ENCODE measurements at places on chromosomes 6 and 20.

DNA sequence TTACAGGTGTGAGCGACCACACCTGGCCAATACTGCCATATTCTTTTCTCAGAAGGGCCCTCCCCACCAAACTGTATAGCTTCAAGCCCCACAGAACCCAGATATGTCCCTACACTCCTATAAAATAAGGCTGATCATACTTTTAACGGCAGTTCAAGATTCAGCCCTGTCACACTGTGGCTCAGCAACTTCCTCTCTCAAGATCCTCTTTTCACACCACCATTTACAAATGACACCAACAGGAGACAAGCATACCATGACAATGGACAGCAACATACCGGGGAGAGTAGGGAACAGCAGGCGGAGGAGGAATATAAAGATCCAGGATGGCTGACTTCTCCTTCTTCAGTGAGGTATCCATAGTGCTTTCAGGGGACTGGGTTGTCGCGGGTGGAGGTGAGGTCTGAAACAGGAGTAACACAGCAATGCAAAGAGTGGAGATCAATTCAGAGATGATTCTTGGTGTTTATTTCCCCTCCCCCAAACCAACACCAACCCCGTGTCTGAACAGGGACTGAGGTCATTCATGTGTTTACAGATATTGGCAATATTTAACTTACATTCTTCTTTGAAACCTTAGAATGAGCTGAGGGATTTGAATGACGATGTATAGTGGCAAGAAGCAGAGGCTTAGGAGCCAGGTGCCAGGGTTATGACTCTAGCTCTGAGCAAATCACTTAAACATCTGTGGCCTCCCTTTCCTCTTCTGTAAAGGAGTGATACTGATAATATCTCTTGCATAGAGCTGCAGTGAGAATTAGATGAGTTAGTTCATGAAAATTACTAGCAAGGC is 57.6 kb upstream of the IPCEF1 start:
- DNase-seq = no peak

- no peak for DNase-seq
These were observed 85.5 kb upstream of the ZNF217 start for GRCh38 chr20:53678990-53679596.

GRCh38 chr6:107345393-107345792 is 114.0 kb downstream of the PDSS2 start:
- no peak for DNase-seq

- DNase-seq = no peak
These were observed 29.7 kb downstream of the MC3R start for GRCh38 chr20:56278196-56278595.

- no peak for DNase-seq
These were observed 70.9 kb downstream of the SCAND1 start for GRCh38 chr20:35883336-35883777.

- no peak for DNase-seq
These were observed 32.1 kb downstream of the SNAI1 start for GRCh38 chr20:50014570-50015562.

GRCh38 chr6:70151616-70152015 is 151.3 kb downstream of the COL9A1 start:
- no peak for DNase-seq

- DNase-seq = no peak
These were observed 14.0 kb upstream of the PLCB1 start for GRCh38 chr20:8118039-8118438.

DNA sequence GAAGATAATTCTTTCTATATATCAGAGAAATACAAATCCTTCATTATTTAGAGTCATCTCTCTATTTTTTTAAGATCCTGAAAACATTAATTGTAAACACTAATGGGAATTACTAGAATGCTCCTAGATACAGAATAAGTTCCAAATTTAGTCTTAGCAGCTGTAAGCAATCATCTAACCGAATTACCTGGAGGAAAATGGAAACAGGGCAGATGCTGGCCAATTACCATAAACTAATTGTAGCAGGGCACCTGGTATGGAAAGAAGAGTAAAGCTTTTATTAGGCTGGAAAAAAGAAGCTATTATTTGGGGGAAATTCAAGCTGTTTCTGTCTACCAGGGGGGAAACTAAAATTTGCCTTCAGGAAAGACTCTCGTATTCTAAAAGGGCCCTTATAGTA is 257.5 kb downstream of the MMUT start:
- no peak for DNase-seq

GRCh38 chr6:36376742-36377141 is 10.7 kb downstream of the ETV7 start:
- DNase-seq = no peak

GRCh38 chr20:7257692-7258466 is 490.4 kb downstream of the BMP2 start:
- DNase-seq = no peak

- peak; percentile 69 for DNase-seq
These were observed 61.1 kb downstream of the NFATC2 start for GRCh38 chr20:51481341-51481914.

GRCh38 chr6:169779896-169780295 is 28.5 kb downstream of the ERMARD start:
- DNase-seq = no peak

DNA sequence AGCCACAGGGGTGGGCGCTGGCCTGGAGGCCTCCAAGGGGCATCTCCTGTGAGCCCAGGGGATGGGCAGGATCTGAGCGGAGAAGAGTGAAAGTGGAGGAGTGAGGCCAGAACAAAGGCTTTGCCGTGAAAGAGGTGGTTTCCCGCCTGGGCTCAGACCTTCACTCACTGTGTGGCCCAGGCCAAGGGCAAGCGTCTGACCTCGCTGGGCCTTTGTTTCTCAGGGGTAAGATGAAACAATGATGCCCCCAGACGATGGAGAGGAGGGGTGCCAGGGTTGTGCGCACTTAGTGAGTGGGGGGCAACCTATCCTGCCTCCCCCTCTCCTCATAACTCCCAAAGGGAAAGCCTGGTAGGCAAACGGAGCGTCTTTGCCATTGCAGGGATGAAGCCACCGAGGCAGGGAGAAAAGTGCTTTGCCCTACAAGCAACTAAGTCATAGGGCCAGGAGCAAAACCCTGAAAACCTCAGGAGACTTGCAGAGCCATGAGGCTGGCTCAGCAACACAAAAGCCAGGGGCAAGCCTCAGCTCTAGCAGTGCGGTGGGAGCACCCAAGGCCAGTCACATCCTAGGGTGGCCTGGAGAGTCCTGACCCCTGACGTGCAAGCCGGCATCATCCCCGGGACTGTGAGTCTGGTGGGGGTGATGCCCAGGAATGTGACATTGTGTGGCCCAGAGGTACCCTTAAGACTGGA is 897 bp upstream of the STMN3 start:
- DNase-seq = no peak

- no peak for DNase-seq
These were observed 356.8 kb downstream of the DHX35 start for GRCh38 chr20:39318911-39319310.

DNA sequence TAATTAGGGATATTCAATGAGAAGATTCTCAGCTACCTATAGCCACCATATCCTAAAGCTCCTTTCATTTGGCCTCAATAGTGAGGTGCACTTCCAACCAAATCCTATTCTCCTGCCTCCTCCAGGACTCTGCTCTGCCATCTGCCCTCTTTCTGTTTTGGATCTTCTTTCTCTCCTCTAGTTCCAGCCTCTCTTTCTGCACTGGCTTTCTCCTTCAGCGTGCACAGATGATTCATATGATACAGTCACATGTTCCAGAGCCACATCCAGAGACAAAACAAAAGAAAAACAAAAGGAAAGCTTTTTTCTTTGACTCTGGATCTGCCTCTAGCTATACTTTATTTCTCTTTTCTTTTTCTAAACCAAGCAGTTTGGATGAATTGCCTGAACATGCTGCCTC is 531.9 kb upstream of the MAN1A1 start:
- DNase-seq = no peak

- DNase-seq = no peak
These were observed 868.3 kb upstream of the FLRT3 start for GRCh38 chr20:15205719-15206118.

- no peak for DNase-seq
These were observed 125.6 kb downstream of the FIG4 start for GRCh38 chr6:109816452-109817374.

DNA sequence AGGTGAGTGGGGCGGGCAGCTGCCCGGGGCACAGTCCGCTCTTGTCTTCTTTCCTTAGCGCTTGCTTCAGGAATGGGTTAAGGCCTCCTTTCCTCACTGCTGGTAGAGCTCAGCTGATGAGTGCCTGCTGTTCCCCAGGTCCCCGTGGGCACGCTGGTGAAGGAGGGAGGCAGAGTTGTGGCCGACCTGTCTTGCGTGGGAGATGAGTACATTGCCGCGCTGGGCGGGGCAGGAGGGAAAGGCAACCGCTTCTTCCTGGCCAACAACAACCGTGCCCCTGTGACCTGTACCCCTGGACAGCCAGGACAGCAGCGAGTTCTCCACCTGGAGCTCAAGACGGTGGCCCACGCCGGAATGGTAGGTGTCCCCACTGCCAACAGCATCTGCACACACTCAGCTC is 15.7 kb downstream of the MTG2 start:
- no peak for DNase-seq

DNA sequence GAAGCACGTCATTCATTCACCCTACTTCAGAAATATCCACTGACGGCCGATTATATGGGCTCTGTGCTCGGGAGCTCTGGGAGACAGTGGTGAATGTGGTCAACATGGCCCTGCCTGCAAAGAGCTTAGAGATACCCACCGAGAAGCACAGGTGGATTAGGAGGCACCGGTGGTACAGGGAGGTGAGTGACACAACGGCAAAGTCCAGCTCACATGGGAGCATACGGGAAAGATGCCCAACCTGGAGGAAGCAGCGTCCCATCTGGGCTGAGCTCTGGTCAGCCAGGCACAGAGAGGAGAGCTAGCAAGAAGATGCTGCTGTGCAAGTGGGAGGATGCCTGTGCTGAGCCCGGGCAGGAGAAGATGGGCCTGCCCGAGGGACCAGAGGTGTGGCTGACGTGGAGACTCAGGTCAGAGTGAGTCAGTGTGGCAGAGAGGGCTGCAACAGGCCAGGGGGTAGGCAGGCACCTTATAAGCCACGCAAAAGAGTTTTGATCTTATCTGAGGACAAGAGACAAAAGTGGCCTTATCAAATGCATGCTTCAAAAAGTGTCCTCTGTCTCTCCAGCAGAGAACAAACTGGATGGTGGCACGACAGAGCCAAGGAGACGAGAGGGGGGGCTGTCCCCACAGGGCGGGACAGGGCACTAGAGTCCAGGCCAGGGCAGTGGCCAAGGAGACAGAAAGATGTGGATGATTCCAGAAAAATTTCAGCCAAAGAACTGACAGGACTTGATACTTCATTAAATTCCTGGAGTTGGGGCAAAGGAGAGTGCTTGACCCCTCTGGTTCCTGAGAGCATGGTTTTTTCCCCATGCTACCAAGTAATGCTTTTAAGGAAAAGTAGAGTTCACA is 214.6 kb upstream of the SNX9 start:
- no peak for DNase-seq

All from stimulated activated naive CD8-positive, alpha-beta T cell treated with anti-CD3 and anti-CD28 coated beads, Interleukin-15, Interleukin-2, amounts not matched to agents 100 U/mL and 50 U/mL, for 24 hours (primary cell).